Vagina (tissue), 2 donors: ENCODE measurements at places on chromosomes 6 and 20. TPM values are rescaled to one million over a fixed set of nuclear protein-coding genes. Genes with fewer than 3 reads are reported as not detected.

The MMS22L gene
- total RNA-seq = 19.6 TPM

GRCh38 chr6:167826230-167826895, 348 bp upstream of the AFDN start:
- DNase-seq = no peak

DNA sequence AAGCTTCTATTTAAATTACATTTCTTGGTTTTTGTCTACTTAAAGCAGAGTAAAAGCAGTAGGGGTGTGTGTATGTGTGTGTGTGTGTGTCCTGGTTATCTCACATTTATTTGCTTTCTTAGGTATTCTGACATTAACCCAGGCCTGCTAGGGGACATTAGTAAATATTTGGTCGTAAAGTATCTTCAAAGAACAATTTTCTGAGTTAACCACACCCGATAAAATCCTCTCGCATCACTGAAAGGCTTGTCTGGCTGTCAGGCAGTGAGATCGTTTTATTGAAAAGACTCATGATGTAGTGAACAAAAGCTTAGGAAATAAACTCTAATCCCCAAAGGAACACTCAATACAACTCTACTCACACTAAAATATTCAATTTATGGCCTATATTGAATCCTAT, 77.9 kb downstream of the ZNF217 start:
- DNase-seq = no peak

DNA sequence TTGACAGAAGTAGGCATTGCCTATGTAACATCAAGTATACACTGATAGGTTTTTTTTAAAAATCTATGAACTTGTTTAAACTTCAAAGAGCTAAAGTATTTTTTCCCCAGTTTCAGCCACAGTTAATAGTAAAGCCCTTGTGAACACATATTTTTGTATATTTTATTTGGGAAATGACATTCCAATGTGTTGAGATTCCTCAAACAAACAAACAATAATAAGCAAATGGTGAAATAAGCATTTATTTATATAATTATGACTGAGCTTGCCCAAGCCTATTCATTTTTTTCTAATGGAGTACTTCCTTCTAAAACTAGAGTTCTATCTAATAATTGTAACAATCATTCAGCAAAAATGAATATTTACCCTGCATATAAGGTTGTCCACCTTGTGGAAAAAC, 12.5 kb downstream of the SYCP2 start:
- no peak for DNase-seq

DNA sequence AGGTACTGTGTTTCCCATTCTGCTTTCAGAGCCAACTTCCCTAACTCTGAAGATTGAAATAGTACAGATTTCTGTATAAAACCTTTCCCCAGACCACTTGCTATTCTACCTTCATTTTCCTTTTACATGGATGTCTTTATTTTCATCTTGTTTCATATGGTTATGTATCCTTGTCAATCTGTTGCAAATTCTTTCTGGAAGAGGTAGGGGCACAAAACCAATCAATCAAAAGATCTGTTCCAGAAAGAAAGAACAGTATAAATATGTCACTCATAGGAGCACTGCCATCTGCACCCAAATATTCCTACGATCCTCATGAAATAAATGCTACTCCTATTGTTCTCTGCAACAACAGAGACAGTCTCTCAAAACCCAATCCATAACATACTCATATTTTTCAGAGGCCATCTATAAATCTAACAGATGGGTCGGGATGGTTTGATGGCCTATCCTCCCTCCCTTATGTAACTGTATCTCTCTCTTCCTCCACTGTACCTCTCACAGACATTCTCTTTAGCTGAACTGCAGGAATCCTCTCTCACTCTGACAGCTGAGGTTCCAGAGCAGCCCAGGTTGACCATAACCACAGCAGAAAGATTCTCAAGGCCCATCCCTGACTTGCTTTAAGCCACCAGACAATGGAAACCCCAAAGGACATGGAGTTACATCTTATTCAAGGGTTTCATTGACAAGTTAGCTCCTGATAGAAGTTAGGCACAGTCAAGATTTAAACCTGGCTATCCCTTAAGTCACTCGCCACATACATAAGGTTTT, 112.8 kb downstream of the ZMYND8 start:
- DNase-seq = no peak

GRCh38 chr20:58658760-58659159, 7.7 kb downstream of the STX16 start:
- DNase-seq = no peak

DNA sequence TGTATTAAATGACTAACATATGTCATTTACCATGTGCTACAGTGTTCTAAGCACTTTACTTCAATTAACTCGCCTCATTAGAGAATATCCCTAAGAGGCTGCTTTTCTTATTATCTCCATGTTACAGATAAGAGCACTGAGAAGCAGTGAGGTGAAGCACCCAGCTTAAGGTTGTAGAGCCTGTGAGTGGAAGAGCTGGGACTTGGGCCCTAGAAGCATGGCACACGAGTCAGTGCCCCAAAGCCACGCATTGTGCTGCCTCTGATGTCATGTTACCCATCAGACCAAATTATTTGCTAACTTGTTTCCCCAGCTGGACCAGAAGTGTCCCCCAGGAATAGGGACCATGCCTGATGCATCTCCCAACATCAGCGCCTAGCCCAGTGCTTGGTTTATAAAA, 34.1 kb downstream of the POFUT1 start:
- DNase-seq = no peak

DNA sequence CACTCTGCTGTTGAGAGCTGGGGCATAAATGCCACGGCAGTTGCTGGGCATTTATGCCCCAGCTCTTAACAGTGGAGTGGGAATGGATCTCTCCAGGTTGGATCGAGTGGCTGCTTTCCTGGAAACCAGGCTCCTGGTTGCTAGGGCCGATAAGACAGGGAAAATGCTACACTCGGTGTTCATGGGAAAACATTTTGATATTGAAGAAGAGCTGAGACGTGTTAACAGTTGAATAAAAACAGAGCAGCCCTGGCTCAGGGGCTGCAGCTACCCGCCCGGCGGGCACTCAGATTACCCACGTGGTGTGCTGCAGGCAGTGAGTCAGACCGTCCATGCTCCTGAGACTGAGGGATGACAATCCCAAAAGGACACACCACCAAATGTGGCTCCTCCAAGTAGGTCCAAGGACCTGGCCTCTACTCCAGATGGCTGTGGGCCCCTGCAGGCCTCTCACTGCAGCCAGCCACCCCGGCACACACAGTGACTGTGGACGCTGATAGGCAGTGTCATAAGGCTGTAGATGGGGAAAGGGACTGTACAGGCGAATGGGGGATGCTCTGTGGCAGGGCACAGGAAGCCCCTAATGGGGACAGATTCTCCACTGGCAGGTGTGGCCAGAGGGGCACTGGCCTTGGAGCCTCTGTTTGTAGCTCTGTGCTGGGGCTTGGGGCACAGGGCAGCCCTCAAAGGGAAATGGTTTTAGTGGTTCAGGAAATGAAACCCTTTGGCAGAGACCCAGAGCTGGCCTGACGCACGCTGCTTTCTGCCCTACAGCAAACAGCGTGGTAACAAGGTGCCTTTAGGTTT, 237.8 kb downstream of the LY86 start:
- DNase-seq = no peak

- DNase-seq = peak; percentile 61
Observed at GRCh38 chr6:168018664-168019063, 21.2 kb downstream of the KIF25 start.

DNA sequence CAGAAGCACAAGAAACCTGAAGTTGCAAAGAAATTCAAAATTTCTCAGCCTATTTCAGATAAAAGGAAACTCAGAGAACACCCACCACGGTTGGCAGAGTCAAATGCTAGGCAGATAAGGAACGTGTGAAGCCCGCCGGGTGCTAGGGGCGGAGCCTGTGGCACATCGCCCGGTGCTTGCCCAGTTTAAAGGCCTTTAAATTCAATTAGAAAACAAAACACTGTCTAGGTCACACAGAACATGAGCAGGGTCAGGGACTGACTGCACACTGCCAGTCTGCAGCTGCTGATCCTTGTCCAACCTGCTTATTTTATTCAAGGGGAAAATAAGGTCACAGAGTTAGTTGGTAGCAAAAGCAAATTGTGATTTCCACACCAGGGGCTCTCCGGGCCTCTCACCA, 75.8 kb downstream of the PSMG4 start:
- DNase-seq = no peak

The CEBPB gene
- total RNA-seq = 264 TPM

- DNase-seq = no peak
Observed at GRCh38 chr6:49634092-49634835, 2.4 kb downstream of the RHAG start.

The OGFRL1 gene
- total RNA-seq = 34.1 TPM

GRCh38 chr20:25128649-25129048, 46.7 kb upstream of the VSX1 start:
- no peak for DNase-seq

The TOMM6 gene
- 105 TPM for total RNA-seq

GRCh38 chr6:121876721-121877120, 441.3 kb downstream of the GJA1 start:
- no peak for DNase-seq

- DNase-seq = no peak
Observed at GRCh38 chr6:115882174-115882573, 178.5 kb downstream of the FRK start.
